Spinal cord (tissue), 10 donors: ENCODE measurements at places on chromosomes 4 and X.

DNA sequence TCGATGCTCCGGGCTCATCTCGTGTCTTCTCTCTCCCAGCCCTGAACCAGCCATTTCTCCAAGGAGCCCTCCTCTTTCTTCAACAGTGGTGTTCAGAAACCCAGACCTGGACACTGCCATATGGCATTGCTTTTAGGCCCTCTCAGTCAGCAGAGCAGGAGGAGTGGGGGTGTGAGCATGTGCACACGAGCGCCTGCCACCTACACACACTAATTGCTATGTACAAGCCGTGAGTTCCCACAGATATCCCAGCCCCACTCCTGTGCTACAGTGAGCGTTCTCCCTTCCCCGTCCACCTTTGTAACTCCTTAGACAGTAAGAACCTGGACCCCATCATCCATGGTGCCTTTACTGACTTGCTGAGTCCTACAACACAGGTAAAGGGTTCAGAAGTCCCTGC is 53.8 kb downstream of the TNIP2 start:
- no peak for DNase-seq

DNA sequence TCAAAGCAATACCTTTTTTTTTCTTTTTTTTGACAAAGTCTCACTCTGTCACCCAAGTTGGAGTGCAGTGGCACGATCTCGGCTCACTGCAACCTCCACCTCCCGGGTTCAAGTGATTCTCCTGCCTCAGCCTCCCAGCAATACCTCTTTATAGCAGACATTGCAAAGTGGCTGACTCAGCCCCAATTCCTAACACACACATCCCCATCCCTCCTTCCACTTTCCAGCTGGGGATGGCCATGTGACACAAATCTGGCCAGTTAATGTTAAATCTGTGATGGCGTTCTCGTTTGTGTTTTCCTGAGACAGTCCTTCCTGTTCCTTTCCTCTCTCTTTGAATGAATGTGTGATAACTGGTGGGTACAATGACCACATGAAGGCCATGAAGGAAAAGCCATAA is 276.2 kb upstream of the KLF3 start:
- no peak for DNase-seq

DNA sequence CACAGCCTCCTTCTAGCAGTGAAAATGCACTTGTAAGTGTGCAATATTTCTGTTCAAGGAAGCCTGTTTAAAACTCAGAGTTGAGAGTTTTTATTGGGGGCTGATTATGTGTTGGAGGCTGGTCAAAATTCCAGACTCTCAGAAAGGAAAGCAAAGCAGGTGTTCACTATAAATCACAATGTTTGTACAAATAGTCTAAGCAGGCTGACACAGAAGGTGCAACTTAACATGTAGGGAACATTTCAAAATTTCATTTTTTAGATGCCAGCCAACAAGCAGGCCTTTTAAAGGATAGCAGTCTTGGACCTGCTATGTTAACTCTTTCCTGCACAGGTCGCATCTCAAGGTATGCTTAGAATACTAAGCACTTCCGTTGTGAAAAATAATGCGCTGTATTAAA is 112.3 kb upstream of the IL13RA1 start:
- DNase-seq: no peak

GRCh38 chr4:117596917-117597480 is 437.3 kb upstream of the NDST3 start:
- no peak for DNase-seq

DNA sequence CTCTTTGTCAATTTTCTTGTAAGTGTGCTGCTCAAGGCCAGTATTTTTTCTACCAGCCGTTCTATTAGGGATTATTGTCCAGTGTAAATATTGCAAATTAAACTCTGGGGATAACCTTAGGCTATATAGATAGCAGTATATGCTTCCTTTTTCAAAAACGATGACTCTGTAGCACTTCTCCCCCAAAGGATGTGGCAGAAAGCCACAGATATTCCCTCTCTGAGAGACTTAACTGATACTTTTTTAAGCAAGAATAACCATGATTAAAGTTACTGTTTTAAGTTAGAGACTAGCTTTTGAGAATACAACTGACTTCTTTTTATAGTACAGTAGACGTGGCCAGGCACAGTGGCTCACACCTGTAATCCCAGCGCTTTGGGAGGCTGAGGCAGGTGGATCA is 130.0 kb downstream of the FHIP1A start:
- no peak for DNase-seq

- no peak for DNase-seq
Measured at GRCh38 chr4:110200689-110201088, 2.3 kb upstream of the ELOVL6 start.
